Central memory CD8-positive, alpha-beta T cell (primary cell): ENCODE measurements at places on chromosomes 4 and X.

DNA sequence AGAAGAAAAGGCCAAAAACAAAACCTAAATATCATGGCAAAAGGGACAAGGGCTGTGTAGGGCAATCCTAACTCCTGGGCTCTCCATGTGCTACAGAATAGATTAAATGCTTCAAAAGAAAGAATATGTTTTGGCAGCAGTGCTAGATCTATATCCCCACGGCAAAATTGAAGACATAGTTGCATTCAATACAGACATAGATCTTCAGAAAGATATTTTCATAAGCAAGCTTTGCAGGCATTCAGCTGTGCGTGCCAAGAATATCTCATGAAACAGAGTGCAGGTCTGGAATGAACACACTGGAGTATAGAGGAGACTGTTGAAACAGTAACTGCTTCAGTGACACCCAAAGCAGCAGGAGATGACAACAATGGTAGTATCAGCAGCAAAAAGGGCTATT, 1476.9 kb downstream of the ARAP2 start:
- no peaks in the 10 kb centered on the region for H3K36me3 ChIP-seq
- no peak overlapping the region for H3K27ac ChIP-seq
- DNase-seq = no peak

DNA sequence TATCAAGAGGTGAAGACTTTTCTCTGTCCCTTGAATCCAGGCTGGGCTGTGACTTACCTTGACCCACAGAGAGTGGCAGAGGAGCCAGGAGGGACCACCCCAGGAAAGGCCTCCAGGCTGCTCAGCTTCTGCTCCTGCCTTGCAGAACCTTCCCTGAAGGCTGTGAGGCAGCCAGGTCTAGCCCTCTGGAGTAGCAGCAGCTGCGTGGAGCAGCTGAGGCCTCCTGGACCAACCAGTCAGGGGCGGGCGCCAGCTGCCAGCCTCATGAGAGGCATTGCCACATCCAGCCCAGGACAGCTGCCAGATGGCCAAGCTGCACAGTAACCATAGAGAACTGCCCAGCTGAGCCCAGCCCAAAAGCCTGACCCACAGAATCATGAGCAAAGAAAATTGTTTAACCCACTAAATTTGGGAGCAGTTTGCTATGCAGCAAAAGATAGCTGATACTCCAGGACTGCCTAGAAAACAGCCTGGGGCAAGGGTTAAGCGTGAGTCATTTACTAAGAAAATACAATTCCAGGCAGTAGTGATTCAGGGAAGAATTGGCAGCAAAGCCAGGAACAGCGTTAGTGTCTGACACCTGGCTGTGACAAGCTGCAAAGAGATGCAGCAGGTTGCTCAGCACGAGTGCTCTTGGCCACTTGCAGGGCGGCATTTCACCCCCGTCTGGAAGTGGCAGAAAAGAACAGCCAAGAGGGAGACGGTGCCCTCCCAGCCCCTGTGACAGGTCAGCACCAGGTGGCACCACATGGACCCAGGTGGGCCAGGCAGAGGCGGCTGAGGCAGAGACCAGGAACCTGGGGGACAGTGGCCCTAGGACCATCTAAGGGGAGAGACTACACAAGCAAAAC, 14.7 kb upstream of the PDE6B start:
- H3K27me3 ChIP-seq = peaks cover 25% of the 10 kb centered on the region
- H3K4me3 ChIP-seq = no peak overlapping the region
- DNase-seq = no peak

- H3K27ac ChIP-seq = no peak overlapping the region
- DNase-seq = no peak
- H3K36me3 ChIP-seq = no peaks in the 10 kb centered on the region
- H3K4me1 ChIP-seq = no peaks in the 10 kb centered on the region
Measured at GRCh38 chrX:148572337-148572736, 71.9 kb downstream of the AFF2 start.

- no peak for DNase-seq
- peaks cover 60% of the 10 kb centered on the region for H3K4me1 ChIP-seq
- H3K27me3 ChIP-seq = no peaks in the 10 kb centered on the region
Measured at GRCh38 chrX:136778020-136778419, 2.7 kb downstream of the ARHGEF6 start.

DNA sequence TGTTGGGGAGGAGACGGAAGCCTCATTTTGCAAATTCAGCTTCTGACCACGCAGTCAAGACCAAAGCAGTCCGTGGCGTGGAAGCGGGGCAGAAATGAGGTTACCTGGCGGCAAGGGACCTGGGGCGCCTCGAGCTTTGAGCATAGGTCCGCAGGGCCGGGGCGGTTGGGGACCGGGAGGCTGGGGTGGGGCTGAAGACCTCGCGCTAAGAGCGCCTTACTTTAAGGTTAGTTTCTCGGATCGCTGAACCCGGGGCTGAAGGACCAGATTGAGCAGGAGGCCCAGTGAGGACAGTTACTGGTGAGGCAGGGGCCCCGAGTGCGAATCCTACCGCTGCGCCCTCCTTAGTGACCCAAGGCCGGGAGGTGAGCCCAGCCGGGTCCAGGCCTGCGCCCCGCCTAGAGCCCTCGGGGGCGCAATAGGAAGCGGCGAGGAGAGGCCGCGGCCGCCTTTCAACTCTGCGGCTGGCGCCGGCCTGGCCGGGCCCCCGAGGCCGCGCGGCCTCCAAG, 7.5 kb downstream of the MSX1 start:
- H3K27ac ChIP-seq = no peak overlapping the region
- H3K4me3 ChIP-seq = no peak overlapping the region
- H3K36me3 ChIP-seq = peaks cover 7% of the 10 kb centered on the region
- no peak for DNase-seq
- H3K27me3 ChIP-seq = peaks cover 73% of the 10 kb centered on the region
- H3K4me1 ChIP-seq = peaks cover 15% of the 10 kb centered on the region

GRCh38 chr4:112421911-112422310, 94.1 kb downstream of the NEUROG2 start:
- no peak overlapping the region for H3K4me3 ChIP-seq
- no peaks in the 10 kb centered on the region for H3K4me1 ChIP-seq
- H3K36me3 ChIP-seq = no peaks in the 10 kb centered on the region
- H3K27me3 ChIP-seq = no peaks in the 10 kb centered on the region
- no peak for DNase-seq

DNA sequence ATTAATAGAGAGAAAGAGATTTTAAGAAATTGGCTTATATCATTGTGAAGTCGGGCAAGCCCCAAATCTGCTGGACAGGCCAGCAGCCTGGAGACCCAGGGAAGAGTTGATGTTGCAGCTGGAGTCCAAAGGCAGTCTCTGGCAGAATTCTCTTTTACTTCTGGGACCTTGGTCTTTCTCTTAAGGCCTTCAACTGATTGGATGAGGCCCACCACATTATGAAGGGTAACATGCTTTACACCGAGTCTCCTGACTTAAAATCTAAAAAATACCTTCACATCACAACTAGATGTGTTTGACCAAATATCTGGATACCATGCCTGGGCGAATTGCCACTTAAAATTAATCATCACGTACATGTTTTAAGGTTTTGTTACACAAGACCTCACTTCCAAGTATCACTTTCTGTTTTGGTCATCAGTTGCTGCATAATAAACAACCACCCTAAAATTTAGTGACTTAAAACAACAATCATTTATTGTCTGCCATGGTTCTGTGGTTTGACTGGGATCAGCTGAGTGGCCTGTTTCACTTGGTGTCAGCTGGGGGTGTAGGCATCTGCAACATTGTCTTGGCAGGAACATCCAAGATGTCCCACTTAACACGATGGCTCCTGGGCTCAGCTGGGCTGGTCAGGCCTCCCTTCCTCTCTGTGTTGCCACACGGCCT, 3.4 kb downstream of the CD38 start:
- peak overlapping the region; percentile 39 for H3K27ac ChIP-seq
- H3K4me1 ChIP-seq = peaks cover 36% of the 10 kb centered on the region
- DNase-seq = no peak
- H3K4me3 ChIP-seq = no peak overlapping the region
- peaks cover 26% of the 10 kb centered on the region for H3K27me3 ChIP-seq
- H3K36me3 ChIP-seq = peaks cover 7% of the 10 kb centered on the region

DNA sequence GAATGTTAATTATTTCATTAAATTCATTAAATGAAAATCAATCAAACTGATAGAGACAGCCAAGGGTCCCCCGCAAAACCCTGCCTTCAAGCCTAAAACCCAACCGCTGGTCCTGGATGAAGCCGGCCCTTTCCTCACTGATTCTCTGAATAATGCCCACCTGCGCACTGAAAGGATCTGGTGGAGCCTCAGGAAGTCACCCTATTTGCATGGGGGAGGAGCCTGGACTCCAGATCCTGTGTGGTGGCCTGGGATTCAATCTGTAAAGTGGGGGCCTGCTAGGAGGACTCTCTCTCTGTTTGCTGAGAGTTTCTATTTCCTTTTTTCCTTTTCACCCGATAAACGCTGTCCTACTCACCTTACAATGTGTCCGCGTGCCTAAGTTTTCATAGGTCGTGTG, 97.9 kb upstream of the ADAMTS3 start:
- H3K4me1 ChIP-seq = no peaks in the 10 kb centered on the region
- H3K4me3 ChIP-seq = no peak overlapping the region
- no peak overlapping the region for H3K27ac ChIP-seq

- peak overlapping the region; percentile 81 for H3K27ac ChIP-seq
- peaks cover 49% of the 10 kb centered on the region for H3K4me1 ChIP-seq
- no peak for DNase-seq
- H3K4me3 ChIP-seq = peak overlapping the region; percentile 68
- H3K27me3 ChIP-seq = no peaks in the 10 kb centered on the region
Measured at GRCh38 chr4:2820216-2820982, 23.2 kb upstream of the ADD1 start.

DNA sequence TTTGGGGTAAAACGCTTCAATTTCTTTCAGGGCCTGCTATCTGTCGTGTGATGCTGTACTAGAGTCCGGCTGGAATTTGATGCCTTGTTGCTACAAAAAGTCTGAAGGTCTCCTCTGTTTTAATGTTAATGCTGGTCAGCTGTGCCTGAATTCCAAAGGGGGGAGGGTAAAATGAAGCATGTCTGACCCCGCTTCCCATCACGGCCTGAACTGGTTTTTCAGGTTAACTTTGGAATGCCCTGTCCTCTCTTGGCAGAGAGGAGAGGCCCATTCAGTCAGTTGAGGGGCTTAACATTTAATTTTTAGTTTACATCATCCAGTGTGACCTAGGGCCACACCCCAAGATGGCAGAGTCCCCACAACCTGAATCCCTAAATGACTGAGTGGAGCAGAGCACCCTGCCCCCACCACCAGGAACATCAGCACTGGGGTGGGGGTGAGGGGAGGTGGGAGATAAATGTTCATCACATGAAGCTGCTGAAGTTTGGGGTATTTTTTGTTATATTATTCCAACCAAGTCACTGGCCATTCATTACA, 47.9 kb upstream of the GPR78 start:
- no peak for DNase-seq
- H3K27ac ChIP-seq = no peak overlapping the region
- no peaks in the 10 kb centered on the region for H3K4me1 ChIP-seq
- peaks cover 22% of the 10 kb centered on the region for H3K27me3 ChIP-seq
- H3K36me3 ChIP-seq = no peaks in the 10 kb centered on the region
- no peak overlapping the region for H3K4me3 ChIP-seq

GRCh38 chr4:25588206-25588605, 67.4 kb upstream of the SLC34A2 start:
- no peaks in the 10 kb centered on the region for H3K36me3 ChIP-seq
- no peak overlapping the region for H3K27ac ChIP-seq
- H3K27me3 ChIP-seq = peaks cover 2% of the 10 kb centered on the region
- no peaks in the 10 kb centered on the region for H3K4me1 ChIP-seq
- no peak overlapping the region for H3K4me3 ChIP-seq
- no peak for DNase-seq

DNA sequence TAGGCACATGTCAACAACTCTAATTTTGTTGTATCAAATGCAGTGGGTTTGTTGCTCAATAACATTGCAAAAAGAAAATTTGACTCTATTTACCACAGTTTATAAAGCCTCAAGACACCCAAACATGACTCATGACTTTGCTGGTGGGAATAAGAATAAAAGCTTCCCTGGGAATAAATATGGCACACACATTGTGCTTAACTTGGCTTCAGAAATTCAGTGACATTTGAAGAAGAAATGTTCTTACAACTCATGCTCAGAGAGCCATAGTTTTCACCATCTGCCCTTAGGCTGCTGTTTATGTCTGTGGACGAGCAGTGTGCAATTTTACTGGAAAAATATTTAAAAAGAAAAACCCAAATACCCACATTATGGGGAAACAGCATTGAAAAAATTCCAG, 60.9 kb downstream of the SPATA18 start:
- DNase-seq = no peak
- H3K27ac ChIP-seq = no peak overlapping the region

- DNase-seq = no peak
- H3K4me1 ChIP-seq = no peaks in the 10 kb centered on the region
- no peaks in the 10 kb centered on the region for H3K36me3 ChIP-seq
- H3K27ac ChIP-seq = no peak overlapping the region
- no peak overlapping the region for H3K4me3 ChIP-seq
Measured at GRCh38 chrX:112738347-112739033, 58.8 kb upstream of the LHFPL1 start.

GRCh38 chrX:132612821-132613564, 124.2 kb upstream of the MBNL3 start:
- H3K27me3 ChIP-seq = no peaks in the 10 kb centered on the region
- H3K4me3 ChIP-seq = no peak overlapping the region
- no peak overlapping the region for H3K27ac ChIP-seq
- H3K4me1 ChIP-seq = no peaks in the 10 kb centered on the region
- H3K36me3 ChIP-seq = peaks cover 2% of the 10 kb centered on the region

DNA sequence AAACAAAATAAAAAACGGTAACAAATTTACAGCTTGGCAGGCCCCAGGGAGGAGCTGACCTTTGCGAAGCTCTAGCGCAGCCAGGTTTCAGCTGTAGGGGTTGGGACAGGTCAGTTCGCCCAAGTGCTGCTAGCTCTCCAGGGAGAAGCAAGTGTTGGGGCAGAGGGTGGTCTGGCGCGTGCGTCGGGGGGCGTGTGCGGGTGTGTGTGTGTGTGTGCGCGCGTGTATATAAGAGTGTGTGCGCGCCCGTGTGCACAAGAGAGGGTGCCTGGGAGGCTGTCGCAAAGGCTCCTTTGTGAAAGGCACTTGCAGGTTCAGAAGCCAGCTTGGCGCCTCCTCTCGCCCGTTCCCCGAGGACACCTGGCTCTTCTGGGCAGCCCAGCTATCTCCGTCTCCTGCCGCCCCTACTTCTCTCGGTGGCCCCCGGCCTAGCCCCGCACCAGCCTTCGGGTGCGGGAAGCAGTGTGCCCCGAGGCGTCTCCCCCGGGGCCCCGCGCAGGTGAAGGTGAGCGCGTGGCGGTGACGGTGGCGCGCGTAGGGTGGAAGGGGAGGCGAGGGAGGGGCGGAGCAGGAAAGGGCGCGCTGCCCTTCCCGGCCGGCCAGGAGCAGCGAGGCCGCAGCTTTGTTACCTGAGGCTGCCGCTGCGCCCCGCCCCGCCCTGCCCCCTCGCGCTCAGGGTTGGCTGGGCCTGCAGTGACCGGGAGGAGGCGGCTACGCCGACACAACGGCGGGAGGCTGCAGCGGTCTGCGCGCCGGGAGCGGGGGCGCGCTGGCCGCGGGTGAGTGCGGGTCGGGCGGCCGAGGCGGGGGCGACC, at the start of gene FHDC1:
Gene FHDC1, plus strand, starts transcription at position 693 of the 815 bp plus-strand sequence. CDS start 6,735 bp downstream, outside the sequence.
- peaks cover 1% of the 10 kb centered on the region for H3K36me3 ChIP-seq
- no peak for DNase-seq
- H3K27me3 ChIP-seq = peaks cover 62% of the 10 kb centered on the region
- peaks cover 19% of the 10 kb centered on the region for H3K4me1 ChIP-seq
- peak within 1 kb of the TSS; percentile 70 for H3K4me3 ChIP-seq
- H3K27ac ChIP-seq = no peak within 1 kb of the TSS
